ENCODE measurements at places on chromosomes 1 and 21.

DNA sequence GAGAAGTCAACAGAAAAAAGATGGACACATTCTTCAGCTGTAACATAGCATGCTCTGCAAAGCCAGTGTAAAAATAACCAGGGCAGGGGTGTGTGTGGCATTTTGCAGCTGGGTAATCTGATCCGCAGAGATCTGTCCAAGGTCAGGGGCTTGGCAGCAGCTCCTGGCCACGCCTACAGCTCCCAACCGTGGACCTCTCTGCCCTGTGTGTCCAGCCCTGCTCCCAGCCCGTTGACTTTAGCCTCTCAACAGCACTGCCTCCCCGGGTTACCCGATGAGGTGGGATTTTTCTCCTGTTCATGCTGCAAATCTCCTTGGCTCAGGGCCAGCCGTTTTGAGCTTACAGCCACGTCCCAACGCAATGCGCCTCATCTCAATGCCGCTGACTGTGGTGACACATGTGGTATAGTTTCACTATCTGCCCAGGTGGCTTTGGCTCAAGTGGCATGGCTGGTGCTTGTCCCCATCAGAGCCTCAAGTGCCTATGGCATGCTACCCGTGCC lies 68.1 kb downstream of the VWA5B1 start:
- DNase-seq = peak; percentile 75

DNA sequence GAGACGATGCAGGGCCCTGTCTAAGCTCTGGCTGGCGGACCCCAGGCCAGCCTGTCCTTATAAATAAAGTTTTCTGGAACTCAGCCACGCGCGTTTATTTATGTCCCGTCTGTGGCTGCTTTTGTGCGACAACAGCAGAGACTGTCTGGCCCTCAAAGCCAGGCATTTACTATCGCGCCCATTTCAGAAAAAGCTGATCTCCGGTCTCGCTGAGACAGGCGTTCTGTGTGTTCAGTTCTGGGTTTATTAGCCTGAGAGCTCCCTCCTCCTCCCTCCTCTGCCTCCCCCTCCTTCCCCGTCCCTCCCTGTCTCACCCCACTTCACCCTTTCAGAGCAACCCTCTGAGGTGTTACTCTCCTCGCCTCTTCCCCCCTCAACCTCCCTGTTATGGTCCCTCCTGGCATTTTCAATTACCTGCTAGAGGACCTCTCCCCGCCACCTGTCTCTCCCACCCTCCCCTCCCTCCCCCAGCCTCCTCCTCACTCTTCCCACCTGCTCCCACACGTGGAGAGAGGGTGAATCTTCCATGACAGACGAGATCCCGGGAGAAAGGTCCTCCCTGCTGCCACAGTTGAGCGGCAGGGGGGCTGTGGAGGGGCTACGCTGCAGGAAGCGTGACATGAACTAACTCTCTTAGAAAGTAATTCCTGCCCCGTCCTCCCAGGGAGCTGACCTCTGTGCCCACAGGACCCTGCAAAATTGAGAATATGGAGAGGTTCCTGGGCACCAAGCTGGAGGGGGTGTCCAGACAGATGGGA lies 59.9 kb downstream of the SPSB1 start:
- no peak for DNase-seq

DNA sequence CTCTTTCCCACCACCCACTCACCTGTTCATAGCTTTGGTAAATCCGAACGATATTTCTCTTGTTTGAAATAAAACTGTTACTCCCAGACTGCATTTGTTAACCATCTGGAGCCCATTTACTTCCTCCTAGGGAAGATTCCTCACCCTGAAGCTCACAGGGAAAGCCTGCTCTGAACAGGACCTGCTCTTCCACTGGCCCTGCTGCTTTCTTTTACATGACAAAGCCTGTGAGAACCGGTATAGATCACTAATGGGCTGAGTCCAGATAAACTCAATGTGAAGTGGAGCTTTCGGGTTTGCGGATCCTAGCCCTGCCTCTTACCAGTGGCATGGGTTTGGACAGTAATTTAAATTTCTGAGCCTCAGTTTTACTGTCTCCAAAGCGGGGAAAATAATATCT lies 45.2 kb downstream of the FAM163A start:
- DNase-seq = no peak

DNA sequence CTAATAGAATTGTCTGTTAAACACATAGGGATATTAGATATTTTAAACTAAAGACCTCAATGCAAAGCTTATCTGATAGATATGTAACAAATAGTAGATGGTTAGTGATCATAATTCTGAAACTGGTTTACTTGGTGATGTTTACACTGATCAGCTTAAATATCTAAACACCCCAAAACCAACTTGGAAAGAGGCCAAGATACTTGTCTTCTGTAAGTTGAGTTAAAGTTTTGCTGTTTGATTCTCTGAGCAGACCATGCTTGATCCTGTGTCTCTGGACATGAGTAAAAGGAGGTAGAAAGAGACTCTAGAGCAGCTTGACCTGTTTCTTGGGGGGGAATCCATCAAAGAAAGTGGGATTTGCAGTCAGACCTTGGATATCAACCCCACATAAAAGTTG lies 107.5 kb downstream of the NEK7 start:
- DNase-seq = no peak

DNA sequence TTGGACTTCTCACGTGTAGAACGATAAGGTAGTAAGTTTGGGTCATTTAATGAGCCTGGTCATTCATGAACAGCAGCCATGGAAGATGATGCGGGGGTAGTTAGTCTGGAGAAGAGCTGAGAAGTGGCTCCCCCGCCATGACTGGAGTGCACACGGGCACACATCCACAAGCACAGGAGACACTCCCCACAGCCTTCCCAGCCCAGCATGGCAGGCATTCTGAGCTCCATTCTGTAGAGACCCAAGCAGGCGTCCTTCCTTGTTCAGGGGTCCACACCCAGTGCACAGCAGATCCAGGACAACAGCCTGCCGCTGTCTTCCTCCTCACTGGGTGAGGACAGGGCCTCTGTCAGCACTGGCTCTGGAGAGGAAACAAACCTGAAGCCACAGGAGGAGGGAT lies 57.0 kb downstream of the SCCPDH start:
- no peak for DNase-seq

- no peak for DNase-seq
Observed at GRCh38 chr1:225454733-225455132, 26.9 kb upstream of the LBR start.

GRCh38 chr1:23369335-23370013 lies at the start of gene ZNF436:
Gene ZNF436 (minus strand): TSS chr1:23369836. CDS start chr1:23368005, 1,831 bp downstream.
- peak; percentile 91 for DNase-seq

GRCh38 chr1:47990286-47990685 lies 6.9 kb downstream of the TRABD2B start:
- DNase-seq = no peak

All from Right ventricle myocardium inferior (tissue), 1 donor.